Neural crest cell (in vitro differentiated cells): ENCODE measurements at places on chromosomes 6 and 20. TPM values are rescaled to one million over a fixed set of nuclear protein-coding genes. Genes with fewer than 3 reads are reported as not detected.

The ULBP2 gene
- 0.23 and 0.30 TPM in 2 replicates for total RNA-seq

The CLDN20 gene
- total RNA-seq, result not detected in 2 replicates

The FAM217A gene
- not detected in 2 replicates for total RNA-seq

The FAM162B gene
- total RNA-seq, result 1.9 and 2.5 TPM in 2 replicates

The CST1 gene
- not detected in 2 replicates for total RNA-seq

The MCCD1 gene
- not detected in 2 replicates for total RNA-seq

The TFAP2A gene
- 8.2 and 9.6 TPM in 2 replicates for total RNA-seq

The HMGN4 gene
- 49.7 and 50.1 TPM in 2 replicates for total RNA-seq

The SCUBE3 gene
- total RNA-seq, result 22.2 and 22.5 TPM in 2 replicates

The TCP11 gene
- total RNA-seq, result not detected in 2 replicates

The CD24 gene
- total RNA-seq, result 333 and 352 TPM in 2 replicates

The CTSA gene
- 49.7 and 55.3 TPM in 2 replicates for total RNA-seq

The LCA5 gene
- 4.6 and 4.7 TPM in 2 replicates for total RNA-seq

The PPP1R16B gene
- 0.30 and 0.57 TPM in 2 replicates for total RNA-seq

The BTN3A1 gene
- 12.7 and 13.8 TPM in 2 replicates for total RNA-seq

The MTG2 gene
- 32.9 and 34.6 TPM in 2 replicates for total RNA-seq

The ENPP1 gene
- 4.0 and 4.9 TPM in 2 replicates for total RNA-seq

The SLA2 gene
- total RNA-seq, result 0.16 TPM in 1 of 2 replicates, not detected in the other

The RPL10A gene
- 1,717 and 1,733 TPM in 2 replicates for total RNA-seq

The TMEM244 gene
- not detected in 2 replicates for total RNA-seq

The MOG gene
- total RNA-seq, result not detected in 2 replicates
